ENCODE measurements at places on chromosomes 12 and 14.

GRCh38 chr14:73289729-73290128 is 52.4 kb downstream of the PAPLN start:
- no peak for DNase-seq

DNA sequence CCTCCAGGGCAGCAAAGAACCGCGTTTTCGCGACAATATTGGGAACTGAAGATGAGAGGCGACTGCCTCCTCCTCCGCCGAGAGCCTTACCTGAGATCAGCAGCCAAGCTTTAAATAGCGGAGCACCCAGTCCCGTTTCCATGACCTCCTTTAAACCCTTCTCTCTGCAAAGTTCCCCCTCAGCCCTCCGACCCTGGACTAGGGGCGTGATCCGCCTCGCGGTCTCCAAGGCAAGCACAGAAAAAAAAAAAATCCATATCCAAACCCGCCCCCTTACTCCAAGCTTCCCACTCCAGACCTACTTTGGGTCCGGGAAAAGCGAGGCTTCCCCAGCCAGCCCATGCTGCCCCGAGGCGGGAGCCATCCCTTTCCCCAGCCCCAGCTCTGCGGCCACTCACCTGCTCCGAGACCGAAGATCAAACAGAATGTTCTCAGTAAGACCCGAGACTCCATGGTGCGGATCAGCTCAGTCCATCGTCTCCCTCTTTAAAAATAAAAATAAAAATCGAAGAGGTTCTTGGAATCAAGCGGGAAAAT is 630 bp downstream of the NELL2 start:
- no peak for DNase-seq

- DNase-seq, result no peak
These were observed 217.0 kb downstream of the SLC41A2 start for GRCh38 chr12:104741077-104741476.

DNA sequence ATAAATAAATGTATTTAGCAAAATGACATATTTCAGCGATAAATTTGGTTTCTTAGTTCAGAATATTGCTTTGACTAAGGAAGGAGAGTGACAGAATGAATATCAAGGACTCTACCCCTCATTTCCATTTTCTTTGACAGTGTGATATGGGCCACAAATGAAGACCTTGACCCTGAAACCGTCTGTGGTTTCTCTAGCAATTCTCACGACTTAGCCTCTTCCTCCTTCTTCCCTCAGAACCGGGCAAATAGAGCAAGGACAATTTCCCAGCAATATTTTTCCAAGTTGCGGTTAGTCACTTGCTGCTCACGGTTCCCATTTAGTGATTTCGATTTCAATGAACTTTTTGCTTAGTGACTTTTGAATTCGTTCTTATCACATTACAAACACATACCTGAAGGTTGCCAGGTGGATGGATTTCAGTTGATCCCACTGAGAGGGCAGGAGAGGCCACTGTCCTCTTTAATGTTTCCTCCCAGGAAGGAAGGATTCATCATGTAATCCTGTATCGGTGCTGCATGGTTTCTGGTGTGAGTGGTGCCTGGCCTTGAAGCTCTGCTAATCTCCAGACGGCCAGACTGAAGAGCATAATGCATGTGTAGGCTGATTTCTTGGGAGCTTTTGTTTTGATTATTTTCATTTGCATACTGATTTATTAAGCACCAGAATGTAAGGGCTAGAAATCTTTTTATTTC is 77.6 kb downstream of the CHST11 start:
- no peak for DNase-seq

GRCh38 chr14:99616832-99617800 is 13.1 kb upstream of the CCDC85C start:
- DNase-seq, result no peak

- DNase-seq, result no peak
These were observed 204.3 kb downstream of the KIF26A start for GRCh38 chr14:104342435-104343293.

DNA sequence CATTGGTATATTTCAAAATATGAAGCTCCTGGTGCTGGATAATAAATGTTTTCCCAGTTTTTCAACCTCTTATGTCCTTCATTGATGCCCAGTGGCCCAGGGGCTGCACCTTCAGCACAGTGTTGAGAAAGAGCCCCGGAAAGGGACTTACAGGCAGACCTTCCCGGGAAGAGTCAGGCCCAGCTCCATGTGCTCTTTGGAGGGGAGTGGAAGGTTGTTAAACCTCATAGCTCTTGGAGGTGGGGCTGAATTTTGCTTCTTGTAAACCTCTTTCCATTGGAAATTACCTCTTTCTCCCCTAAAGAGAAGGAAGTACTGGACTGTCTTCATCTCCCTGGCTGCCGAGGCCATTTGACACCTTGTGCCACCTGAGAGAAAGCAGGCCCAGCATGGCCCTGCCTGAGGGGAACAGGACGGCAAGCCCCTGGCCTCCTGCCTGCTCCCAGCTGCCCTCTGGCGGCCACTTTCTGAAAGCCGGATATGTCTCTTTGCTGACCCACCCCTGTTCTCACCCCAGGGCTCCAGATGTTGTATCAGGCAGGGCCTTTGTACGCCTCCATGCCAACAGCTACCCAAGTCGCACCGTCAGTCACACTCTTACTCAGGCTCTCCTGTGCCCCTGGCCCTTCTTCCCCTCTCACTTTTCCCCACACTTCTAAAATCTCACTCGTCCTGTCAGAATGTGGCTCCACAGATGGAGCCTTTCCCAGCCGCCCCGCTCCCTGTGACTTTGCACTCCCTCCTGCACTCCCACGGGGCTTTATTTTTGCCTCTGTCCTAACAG is 43.0 kb downstream of the EVL start:
- peak; percentile 90 for DNase-seq

DNA sequence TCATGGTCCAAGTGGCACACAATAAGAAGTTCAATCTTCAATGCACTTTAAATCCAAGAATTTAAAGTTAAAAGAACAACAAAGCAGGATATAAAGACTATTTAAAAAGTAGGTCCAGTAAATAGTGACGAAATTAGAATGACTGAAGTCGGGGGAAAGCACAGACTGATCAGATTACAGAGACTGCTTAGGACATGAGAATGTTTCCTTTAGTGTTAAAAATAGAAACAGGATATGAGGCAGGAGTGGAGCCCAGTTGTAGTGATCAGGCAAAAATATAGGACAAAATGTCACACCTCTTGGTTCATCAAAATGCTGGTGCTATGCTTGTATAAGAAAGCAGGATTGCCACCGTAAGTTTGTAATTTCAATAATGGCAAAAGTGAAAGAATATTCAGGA is 52.2 kb upstream of the CD163 start:
- no peak for DNase-seq

- no peak for DNase-seq
These were observed 356.2 kb downstream of the SNAPC1 start for GRCh38 chr14:62118461-62118860.

GRCh38 chr12:51904951-51905470 is 2.3 kb upstream of the ACVRL1 start:
- no peak for DNase-seq

DNA sequence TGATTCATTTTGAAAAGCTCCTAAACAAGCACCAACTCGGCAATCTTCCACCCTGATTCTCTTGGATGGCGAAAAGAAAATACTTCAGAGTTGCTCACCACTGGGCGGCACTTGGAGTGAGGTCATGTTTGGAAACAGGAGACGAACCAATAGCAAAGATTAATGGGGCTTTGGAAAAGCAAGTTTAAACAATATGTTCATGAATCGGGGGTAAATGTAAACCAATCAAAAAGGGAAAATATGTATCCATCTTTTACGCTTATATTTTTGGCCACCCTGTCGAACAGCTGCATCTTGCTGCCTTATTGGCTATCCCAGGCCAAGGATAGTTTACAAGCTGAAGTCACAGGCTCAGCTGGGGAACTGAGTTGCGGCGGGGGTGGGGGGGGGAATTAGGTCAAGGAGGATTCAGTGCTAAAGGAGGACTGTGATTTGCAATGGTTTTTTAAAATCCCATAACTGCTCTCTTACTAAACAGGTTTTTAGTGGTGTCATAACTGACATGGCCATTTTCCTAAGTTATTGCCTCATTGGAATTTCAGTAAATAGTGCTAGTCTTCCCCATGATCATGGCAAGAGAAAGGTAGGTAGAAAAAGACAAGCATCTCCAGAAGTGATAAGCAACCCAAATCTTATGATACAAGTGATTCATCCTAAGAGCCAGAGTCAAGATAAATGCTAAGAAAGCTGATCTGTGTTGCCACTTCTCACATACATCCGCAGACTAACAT is 210.6 kb downstream of the PHLDA1 start:
- DNase-seq, result no peak

GRCh38 chr14:90905531-90905930 is 89.3 kb upstream of the TTC7B start:
- no peak for DNase-seq

Measured in omental fat pad (tissue), 4 donors.